Activated naive CD4-positive, alpha-beta T cell treated with anti-CD3 and anti-CD28 coated beads for 36 hours (primary cell): ENCODE measurements at places on chromosomes 1 and 21. TPM values are rescaled to one million over a fixed set of nuclear protein-coding genes. Genes with fewer than 3 reads are reported as not detected.

Gene MYBPH
- not detected for total RNA-seq

Gene ALX3
- total RNA-seq, result not detected

Gene GBP4
- 23.2 TPM for total RNA-seq

Gene SV2A
- 8.6 TPM for total RNA-seq

Gene JAM2
- 0.27 TPM for total RNA-seq

Gene ARID4B
- 39.9 TPM for total RNA-seq

Gene SPSB1
- total RNA-seq, result 5.0 TPM

Gene SLC1A7
- total RNA-seq, result not detected

Gene LYPLA2
- total RNA-seq, result 48.1 TPM

Gene LIPI
- not detected for total RNA-seq

Gene ADAM30
- not detected for total RNA-seq

Gene NPR1
- total RNA-seq, result 0.10 TPM

Gene IQGAP3
- 10.6 TPM for total RNA-seq

Gene PIK3C2B
- 65.4 TPM for total RNA-seq

Gene FNDC5
- total RNA-seq, result not detected

Gene RNU1-1
- 1,386 TPM for total RNA-seq

Gene ELAVL4
- total RNA-seq, result not detected

Gene ITLN2
- total RNA-seq, result not detected

Gene C8A
- not detected for total RNA-seq

Gene ATP6V1G3
- not detected for total RNA-seq

Gene RNU1-3
- 1,341 TPM for total RNA-seq

Gene MNDA
- not detected for total RNA-seq

Gene FAM72B
- total RNA-seq, result 52.3 TPM

Gene PLPPR4
- total RNA-seq, result not detected

Gene TTF2
- total RNA-seq, result 122 TPM

Gene SEC16B
- total RNA-seq, result not detected

Gene KCNQ4
- total RNA-seq, result 0.50 TPM

Gene C1orf226
- 0.12 TPM for total RNA-seq

Gene CLCNKB
- not detected for total RNA-seq

Gene KCNE2
- total RNA-seq, result not detected

Gene MFSD2A
- total RNA-seq, result 4.5 TPM

Gene LYPD8
- total RNA-seq, result not detected

Gene CAMK2N1
- 0.57 TPM for total RNA-seq

Gene C1orf146
- not detected for total RNA-seq

Gene PLA2G2A
- total RNA-seq, result not detected

Gene OR2T29
- total RNA-seq, result not detected

Gene SRGAP2
- total RNA-seq, result 47.8 TPM

Gene CELSR2
- 1.2 TPM for total RNA-seq

Gene TMEM61
- total RNA-seq, result not detected

Gene EXO1
- 55.3 TPM for total RNA-seq

Gene AQP10
- not detected for total RNA-seq

Gene ELAPOR1
- 4.4 TPM for total RNA-seq

Gene LIN28A
- not detected for total RNA-seq

Gene NHLH1
- total RNA-seq, result 0.07 TPM

Gene STYXL2
- not detected for total RNA-seq

Gene ST6GALNAC5
- total RNA-seq, result not detected

Gene PCP4
- not detected for total RNA-seq

Gene MSH4
- 0.14 TPM for total RNA-seq

Gene CBS
- 113 TPM for total RNA-seq

Gene AGPAT3
- total RNA-seq, result 57.9 TPM

Gene NGF
- total RNA-seq, result not detected

Gene ZNF648
- total RNA-seq, result not detected

Gene PTGER3
- 0.05 TPM for total RNA-seq
